Stimulated activated CD4-positive, alpha-beta T cell treated with anti-CD3 and anti-CD28 coated beads, Interleukin-15, amount 100 ng/mL, for 48 hours (primary cell): ENCODE measurements at places on chromosomes 12 and 14.

- DNase-seq, result no peak
These were observed 192.4 kb upstream of the SLC16A7 start for GRCh38 chr12:59403259-59403932.

- DNase-seq, result no peak
These were observed 2.8 kb downstream of the ADSS1 start for GRCh38 chr14:104726600-104727451.

- DNase-seq, result no peak
These were observed 978.1 kb downstream of the GALC start for GRCh38 chr14:87014856-87015255.

GRCh38 chr14:31124197-31124596 is 83.4 kb downstream of the HECTD1 start:
- DNase-seq, result no peak

DNA sequence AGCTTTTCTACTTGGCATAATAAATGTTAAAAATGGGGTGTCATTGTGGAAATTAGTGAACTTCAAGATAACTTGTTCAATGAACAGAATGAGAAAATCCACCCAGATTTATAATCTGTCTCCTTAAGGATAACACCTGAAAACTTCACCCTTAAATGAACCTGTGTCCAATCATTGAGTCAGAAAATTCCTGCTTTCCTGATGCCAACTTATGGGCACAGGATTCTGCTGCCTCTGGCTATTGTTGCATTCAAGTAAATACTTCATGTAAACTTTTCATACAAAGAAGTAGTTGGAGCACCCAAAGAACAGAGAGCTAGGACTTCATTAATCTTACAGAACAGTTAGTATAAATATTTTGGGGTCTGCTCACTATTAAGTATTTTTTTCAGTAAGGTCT is 98.9 kb upstream of the PLEKHA5 start:
- no peak for DNase-seq
